COR-L47 (cell line): ENCODE measurements at places on chromosomes 1 and 21.

DNA sequence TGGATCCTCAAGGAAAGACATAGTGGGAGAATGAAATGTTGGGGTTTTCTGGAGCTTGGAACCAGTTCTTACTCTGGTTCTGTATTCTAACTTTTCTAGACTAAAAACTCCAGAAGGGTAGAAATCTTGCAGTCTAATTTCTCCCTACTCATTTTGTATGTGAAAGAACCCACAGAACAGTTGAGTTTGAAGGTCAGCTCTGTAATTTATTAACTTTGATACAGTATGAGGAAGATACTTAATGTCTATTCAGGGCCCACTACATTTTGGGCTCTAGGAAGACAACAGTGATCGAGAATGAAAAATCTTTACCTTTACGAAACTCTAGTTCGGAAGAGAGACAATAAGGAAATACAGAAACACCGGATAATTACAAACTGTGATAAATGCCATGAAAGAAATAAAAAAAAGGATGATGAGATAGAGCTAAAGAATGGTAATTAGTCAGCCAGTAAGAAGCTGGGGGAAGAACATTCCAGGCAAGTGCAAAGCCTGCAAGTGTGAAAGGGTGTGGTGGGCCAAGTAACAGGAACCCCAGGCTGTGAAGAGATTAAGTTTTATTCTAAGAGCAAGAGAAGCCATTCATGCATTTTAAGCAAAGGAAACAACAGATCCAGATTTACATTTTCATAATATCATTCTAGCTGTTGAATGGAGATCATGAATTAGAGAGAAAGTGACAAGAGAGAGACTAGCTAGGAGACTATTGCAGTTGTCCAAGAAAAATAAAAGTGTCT lies 159.9 kb upstream of the HMCN1 start:
- DNase-seq: no peak

GRCh38 chr1:110436635-110437034 lies 14.3 kb upstream of the PROK1 start:
- no peak for DNase-seq

- DNase-seq: no peak
Observed at GRCh38 chr1:29973406-29973805, 737.1 kb downstream of the PTPRU start.

GRCh38 chr1:1547476-1547875 lies 7.1 kb upstream of the TMEM240 start:
- DNase-seq: no peak

DNA sequence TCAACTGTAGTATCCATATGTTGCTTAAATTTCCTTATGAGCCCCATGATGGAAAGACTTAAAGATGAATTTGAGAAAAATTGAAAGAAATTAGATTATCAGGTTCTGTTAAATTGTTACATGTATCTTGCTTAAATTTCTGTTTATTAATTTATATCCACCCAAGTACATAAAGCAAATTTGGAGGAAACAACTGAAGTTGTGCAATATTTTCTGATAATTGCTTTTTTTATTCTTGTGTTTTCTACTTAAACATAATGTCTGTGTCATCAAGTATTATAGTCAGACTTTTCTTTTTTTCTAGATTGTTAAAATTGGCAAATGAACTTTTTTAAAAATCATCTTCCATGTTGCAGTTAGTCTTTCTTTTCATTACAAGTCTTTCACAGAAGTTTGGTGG lies 36.8 kb downstream of the RNF11 start:
- DNase-seq: no peak

DNA sequence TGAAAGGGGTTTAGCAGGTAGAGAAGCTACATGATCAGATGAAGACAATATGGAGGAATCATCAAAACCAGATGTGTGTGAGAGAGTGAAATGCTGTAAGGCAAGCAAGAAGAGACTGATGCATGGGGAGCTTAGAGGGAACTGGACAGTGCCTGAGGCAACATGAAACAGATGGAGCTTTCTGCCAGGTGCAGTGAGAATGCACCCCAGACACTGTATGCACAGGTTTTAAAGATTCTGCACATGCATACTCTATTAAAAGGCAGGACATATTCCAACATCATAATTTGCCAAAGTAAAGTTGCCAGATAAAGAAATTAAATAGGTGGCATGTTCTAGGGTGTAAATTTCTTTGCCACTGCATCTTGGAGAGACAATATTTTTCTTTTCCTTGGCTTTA lies 200.1 kb downstream of the AMY1C start:
- DNase-seq: no peak
